ENCODE measurements at places on chromosomes 2 and 18. TPM values are rescaled to one million over a fixed set of nuclear protein-coding genes. Genes with fewer than 3 reads are reported as not detected.

TUBB8B gene
- not detected for total RNA-seq

EPHA4 gene
- 57.2 TPM for total RNA-seq

SOCS6 gene
- total RNA-seq, result 12.4 TPM

AKAIN1 gene
- 14.1 TPM for total RNA-seq

PLCD4 gene
- total RNA-seq, result 1.9 TPM

COLEC12 gene
- total RNA-seq, result 0.20 TPM

KLHL29 gene
- 36.5 TPM for total RNA-seq

ZC3H6 gene
- 14.0 TPM for total RNA-seq

DNA sequence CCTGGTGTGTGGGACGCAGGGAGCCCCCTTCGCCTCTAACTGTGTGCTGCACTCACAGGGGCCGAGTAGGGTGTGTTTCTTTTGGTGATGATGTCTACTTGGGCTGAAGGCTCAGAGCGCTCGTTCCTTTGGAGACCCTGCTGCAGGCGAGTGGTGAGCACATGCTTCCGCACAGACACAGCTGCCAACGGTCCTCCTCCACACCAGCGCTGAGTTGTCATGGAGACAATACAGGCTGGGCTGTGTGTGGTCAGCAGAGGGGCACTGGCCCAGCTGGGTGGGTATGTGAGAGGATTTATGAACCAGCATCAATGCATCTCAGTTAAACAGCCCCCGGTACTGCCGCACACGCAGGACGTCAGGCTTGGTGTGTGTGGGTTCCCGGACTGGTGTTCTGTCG is 143.5 kb downstream of the SH3RF3 start:
- DNase-seq, result peak; percentile 40

GRCh38 chr2:238127165-238128060 is 11.1 kb upstream of the KLHL30 start:
- DNase-seq, result peak; percentile 20

- DNase-seq, result peak; percentile 79
Observed at GRCh38 chr2:176122683-176123410, at the start of gene HOXD9. HOXD9 (plus strand) TSS chr2:176122719; CDS start chr2:176122769, 50 bp downstream.

- no peak for DNase-seq
Observed at GRCh38 chr2:106178716-106179115, 15.4 kb downstream of the UXS1 start.

DNA sequence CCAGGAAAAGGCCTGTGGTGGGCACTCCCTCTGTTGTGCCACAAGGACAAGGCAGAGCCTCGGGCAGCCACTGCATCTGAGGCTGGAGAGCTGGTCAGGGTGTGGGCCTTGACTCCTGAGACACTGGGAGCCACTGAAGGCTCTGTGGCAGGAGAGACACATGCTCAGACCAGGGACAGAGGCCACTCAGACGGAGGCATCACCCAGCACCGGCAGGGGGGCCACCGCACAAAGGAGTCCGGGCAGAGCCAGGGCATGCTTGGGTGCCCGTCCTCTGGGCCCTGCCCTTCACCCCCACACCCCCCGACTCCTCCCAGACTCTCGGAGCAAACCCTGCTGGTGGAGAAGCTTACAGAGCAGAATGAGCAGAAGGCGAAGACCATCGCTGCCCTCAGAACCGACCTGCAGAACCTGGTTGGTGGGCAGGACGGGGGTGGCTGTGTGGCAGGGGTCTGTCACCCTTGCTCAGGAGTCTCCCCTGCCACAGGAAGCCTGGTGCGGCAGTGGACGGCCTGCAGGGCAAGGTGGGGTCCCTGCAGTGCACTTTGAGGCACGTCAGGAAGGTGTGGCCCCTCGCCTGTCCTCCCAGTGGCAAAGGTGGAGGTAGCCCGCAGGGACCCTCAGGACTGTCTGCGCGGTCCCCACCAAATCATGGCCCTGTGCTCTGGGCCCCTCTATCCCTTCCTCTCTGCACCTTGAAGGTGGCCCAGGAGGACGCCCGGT is 26.0 kb downstream of the CROCC2 start:
- no peak for DNase-seq

DNA sequence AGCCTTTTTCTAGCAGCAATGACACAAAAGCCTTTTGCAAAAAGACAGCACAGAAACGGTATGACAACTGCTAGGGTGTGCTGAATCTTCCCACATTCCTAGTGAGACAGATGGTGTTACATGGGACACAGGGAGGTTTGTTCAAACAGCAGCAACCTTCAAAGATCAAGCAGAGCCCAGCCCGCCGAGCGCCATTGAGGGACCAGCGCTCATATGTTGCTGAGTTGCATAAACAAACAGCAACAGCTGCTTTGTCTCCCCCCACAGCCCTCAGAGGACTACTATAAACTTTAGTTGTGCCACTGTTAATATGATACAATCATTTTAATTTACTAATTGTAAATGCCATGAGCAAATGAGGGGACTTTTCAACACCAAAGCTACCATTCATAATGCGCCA is 117.7 kb downstream of the ZEB2 start:
- DNase-seq, result peak; percentile 63

GRCh38 chr2:140275427-140275826 is 1495.2 kb upstream of the NXPH2 start:
- DNase-seq, result no peak

DNA sequence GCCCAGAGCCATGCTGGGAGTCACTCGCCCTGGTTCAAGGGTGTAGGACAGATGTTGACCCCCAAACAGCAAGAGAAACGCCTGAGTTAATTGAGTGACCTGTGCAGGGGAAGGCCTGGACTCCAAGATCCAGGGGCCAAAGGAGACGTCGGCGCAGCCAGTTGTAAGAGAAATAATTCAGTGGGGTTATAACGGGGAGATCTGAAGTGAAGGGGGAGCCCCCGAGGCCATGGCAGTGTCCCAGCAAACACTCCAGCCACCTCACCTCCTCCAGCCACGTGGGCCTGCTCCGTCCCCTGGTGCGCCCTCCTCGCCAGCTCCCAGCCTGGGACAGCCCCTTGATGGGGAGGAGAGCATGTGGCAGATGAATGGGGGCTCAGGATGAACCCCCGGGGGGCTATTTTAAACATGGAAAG is 130.7 kb upstream of the GPC1 start:
- DNase-seq, result no peak

GRCh38 chr2:230805353-230806017 is 59.3 kb upstream of the ITM2C start:
- no peak for DNase-seq

GRCh38 chr2:75563591-75563990 is 2.9 kb upstream of the EVA1A start:
- DNase-seq, result no peak

- DNase-seq, result no peak
Observed at GRCh38 chr2:68809324-68810240, 61.6 kb downstream of the BMP10 start.

DNA sequence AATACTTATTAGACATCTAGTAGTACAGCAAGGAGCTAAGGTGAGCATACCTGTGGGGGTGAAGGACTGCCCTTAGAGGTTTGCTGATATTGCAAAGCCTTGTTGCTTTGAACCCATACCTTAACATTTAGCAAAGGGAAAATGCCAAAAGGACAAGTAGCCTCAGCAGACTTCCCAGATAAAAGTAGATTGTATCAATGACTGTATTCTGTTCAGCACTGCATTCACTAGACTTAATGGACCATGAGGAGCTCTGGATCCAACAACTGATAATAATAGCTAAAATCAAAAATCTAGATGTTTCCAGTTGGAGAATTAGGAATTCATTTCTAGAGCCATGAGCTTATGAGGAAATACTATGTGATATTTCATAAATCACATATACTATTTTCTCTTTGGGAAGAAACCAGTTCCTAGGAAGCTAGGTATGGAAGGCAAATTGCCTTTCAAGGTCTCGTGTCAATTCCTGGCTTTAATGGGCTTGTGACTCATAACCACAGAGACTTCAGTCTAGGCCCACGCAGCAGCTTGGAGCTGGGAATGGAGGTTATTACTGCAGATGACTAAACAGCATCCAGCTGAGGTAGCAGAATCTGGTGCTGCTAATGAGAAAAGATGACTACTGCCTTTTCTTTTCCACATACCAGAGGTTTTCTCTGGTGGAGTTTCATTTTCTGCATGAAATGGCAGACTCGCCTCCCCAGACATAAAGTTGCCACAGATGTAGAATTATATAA is 191.2 kb upstream of the NABP1 start:
- DNase-seq, result no peak

DNA sequence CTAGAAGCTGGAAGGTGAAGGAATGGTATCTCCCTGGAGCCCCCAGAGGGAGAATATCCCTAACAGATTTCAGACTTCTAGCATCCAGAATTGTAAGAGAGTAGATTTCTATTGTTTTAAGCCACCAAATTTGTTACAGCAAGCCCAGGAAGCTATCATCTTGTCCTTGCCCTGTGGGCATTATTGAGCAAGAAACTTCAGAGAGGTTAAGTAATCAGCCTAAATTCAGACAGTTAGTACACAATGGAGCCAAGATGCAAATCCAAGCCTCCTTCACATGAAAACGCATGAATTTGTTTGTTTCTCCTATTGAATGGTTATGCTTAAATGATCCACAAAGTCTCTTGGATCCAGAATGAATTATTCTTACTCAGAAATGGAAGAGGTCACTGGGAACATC is 55.2 kb upstream of the TRIB2 start:
- no peak for DNase-seq

- no peak for DNase-seq
Observed at GRCh38 chr2:240469740-240470139, 34.3 kb downstream of the GPC1 start.

GRCh38 chr2:230930928-230931555 is 6.0 kb upstream of the GPR55 start:
- DNase-seq, result no peak

- no peak for DNase-seq
Observed at GRCh38 chr2:39435741-39436591, 1.1 kb downstream of the MAP4K3 start.

DNA sequence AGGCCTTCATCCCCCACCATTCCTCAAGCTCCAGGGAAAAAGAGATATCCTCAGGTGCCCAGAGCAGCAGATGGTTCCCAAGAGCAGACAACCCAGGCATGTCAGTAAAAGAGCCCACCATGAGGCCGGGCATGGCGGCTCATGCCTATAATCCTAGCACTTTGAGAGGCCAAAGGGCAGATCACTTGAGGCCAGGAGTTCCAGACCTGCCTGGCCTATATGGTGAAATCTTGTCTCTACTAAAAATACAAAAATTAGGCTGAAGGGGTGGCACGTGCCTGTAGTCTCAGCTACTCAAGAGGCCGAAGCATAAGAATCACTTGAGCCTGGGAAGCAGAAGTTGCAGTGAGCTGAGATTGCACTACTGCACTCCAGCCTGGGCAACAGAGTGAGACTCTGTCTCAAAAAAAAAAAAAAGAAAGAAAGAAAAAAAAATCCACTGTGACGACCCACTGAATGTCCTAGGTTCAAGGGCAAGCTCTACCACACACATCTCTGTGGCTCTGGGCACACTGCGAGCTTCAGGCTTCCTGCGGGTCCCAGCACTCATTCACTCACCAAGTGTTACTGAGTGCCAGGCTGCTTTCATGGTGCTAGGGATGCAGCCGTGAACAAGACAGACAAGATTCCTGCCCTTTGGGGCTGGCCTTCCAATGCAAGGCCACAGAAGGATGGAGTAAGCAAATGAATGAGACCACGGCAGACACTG is 6.5 kb upstream of the DUSP2 start:
- DNase-seq, result no peak
